Neural progenitor cell (in vitro differentiated cells): ENCODE measurements at places on chromosomes 4 and X. TPM values are rescaled to one million over a fixed set of nuclear protein-coding genes. Genes with fewer than 3 reads are reported as not detected.

DNA sequence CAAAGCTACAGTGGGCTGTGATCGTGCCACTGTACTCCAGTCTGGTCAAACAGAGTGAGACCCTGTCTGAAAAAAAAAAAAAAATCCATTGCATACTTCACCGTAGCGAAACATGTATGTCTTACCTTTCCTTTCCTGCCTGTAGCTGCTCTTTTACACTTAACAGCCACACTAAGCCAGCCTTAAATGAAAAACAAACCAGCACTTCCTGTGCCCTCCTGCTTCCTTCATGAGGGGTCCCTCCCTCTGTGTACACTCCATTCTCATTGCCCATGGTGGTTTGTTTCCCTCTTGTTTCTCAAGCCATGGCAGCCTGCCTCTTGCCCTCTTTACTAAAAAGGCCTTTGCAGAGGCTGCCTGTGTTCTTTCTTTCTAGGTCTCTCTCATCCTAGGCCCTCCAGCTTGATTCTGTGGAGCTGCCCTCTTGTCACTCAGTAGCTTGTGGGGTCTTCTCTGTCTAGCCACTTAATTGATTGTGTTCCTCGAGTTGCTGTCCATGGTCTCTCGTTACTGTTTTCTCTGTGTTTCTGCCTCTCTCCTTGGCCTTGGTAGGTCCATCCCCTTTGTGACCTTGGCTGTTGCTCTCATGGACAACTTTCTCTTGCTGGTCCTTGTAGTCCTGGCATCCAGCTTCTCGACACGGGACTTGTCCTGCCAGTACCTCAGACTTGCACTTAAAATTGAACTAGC lies 52.1 kb upstream of the MSANTD1 start:
- DNase-seq, result no peak

GRCh38 chrX:153669901-153670731 lies 3.5 kb downstream of the PNCK start:
- DNase-seq, result no peak

GRCh38 chrX:69285881-69286564 lies 120.8 kb upstream of the PJA1 start:
- peak; percentile 82 for DNase-seq

- no peak for DNase-seq
Measured at GRCh38 chr4:182886768-182887167, 30.4 kb downstream of the DCTD start.

DNA sequence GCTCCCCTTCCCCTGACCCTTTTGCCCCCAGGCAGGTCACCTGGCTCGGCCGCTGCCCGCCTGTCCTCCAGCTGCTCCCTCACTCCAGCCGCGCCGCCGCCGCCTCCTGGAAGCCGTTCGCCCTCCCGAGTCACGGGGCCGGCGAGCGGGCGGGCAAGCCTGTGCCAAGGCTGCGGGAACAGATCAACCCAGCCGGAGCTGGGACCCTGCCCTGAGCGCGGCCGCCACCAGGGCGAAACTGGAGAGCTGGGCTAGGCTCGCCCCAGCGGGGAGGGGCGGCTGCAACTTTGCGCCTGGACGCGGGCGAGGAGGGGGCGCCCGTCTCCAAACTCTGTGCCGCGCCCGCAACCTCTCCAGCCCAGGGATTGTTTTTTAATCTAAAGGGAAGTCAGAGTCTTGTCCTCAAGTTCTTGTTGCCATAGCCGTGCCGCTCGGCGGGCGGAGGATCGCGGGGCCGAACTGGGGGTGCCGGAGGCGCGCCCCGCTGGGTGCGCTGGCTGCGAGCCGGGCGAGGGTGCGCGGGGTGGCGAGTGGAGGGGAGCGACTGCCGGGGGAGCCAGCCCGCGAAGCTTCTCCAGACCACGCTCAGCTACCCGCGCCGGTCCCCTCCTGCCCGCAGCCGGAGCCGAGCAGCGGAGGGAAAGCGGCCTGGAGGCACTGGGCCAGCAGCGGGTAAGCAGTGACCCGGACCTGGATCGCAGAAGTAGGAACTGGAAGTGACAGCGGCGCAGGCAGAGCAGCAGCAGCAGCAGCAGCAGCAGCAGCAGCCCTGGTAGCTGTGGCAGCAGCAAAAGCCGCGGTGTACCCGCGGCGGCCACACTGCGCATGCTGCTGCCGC lies 13.4 kb downstream of the ARHGEF6 start:
- DNase-seq, result peak; percentile 74

The RTL9 gene
- 0.22 and 0.49 TPM in 2 replicates for total RNA-seq

The GLRA3 gene
- total RNA-seq, result not detected in 2 replicates
